ENCODE measurements at places on chromosomes 5 and 9. TPM values are rescaled to one million over a fixed set of nuclear protein-coding genes. Genes with fewer than 3 reads are reported as not detected.

DNA sequence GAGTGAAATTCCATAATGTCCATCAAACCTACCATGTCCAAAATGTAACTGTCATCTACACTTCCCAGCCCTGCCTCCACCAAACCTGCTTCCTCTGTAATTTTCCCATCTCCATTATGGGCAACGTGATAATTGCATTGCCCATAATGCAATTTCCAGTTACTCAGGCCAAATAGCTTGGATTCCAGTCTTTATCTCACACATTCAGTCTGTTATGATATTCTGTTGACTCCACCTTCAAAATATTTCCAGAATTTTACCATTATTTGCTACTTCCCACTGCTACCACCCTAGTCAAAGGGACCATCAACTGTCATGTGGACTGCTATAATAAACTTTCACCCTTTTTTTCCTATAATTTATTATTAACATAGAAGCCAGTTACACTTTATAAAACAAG is 256.0 kb downstream of the CWC27 start:
- DNase-seq, result no peak

- DNase-seq, result no peak
Observed at GRCh38 chr9:81614335-81614734, 75.0 kb downstream of the TLE1 start.

- no peak for DNase-seq
Observed at GRCh38 chr5:113179156-113179555, 202.6 kb downstream of the DCP2 start.

GRCh38 chr5:79886456-79886855 is 104.6 kb downstream of the MTX3 start:
- no peak for DNase-seq

Gene MSMP
- total RNA-seq, result 60.9 TPM
